CD4-positive, alpha-beta T cell (primary cell): ENCODE measurements at places on chromosomes 5 and 9.

DNA sequence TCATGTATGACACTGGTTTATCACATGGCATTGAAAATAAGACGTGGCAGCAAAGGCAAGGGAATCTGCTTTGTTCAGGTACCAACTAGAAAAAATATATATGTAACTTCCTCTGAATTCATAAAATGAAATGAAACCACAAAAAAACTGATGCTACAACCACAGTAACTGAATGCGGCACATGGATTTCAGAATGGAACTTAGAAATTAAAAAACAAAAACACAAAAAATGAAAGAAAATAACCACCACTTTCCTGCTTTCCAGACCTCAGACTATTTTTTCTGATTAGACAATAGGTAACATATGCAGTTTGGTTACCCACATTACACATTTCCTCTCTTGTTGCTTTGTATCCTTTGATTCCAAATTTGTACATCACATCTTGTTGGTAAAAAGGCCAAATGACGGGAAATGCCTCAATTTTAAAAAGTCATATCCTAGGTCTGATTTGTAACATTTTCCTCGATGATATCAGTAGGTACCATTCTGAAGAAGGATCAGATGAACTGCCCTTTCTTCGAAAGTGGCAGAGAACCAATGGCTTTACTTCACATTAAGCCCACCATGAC is 18.1 kb upstream of the PDCL start:
- DNase-seq: peak; percentile 52

DNA sequence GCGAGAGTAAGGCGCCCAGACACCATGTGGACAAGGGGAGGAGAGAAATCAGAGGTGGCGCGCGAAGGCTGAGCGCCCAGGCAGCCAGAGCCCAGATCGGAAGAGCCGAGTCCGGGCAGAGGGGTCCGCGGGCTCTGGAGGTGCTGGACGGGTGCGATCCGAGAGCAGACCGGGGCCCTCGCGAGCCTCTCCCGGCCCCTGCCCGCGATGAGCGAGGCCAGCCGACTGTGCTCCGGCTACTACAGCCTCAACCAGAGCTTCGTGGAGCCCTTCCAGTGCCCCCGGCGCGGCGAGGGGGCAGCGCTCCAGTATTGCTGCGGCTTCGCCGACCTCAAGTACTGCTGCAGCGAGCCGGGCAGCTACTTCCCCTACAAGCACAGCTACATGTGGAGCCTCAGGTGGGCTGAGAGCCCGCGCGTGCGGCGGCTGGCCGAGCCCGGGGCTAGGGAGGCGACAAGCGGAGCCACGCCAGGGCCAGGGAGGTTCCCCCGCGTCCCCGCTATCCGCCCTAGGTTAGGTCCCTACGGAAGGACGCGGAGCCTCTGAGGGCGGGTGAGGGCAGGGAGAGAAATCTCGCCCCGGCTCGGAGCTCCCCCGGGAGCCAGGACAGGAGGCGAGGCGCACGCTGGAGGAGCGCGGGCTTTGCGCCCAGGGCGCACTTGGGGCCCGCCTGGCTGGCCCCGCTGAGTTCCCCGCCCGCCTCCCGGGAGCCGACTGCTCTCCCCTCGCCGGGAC is at the start of gene SHISAL2B:
Gene SHISAL2B, plus strand, starts transcription at position 87 of the 735 bp plus-strand sequence. Its CDS starts 121 bp downstream, at position 208.
- DNase-seq: no peak

- no peak for DNase-seq
Observed at GRCh38 chr5:9831823-9832222, 201.7 kb upstream of the TAS2R1 start.

GRCh38 chr5:33936004-33936380 is 194 bp upstream of the RXFP3 start:
- no peak for DNase-seq

- no peak for DNase-seq
Observed at GRCh38 chr5:76458486-76458830, 55.4 kb downstream of the IQGAP2 start.

DNA sequence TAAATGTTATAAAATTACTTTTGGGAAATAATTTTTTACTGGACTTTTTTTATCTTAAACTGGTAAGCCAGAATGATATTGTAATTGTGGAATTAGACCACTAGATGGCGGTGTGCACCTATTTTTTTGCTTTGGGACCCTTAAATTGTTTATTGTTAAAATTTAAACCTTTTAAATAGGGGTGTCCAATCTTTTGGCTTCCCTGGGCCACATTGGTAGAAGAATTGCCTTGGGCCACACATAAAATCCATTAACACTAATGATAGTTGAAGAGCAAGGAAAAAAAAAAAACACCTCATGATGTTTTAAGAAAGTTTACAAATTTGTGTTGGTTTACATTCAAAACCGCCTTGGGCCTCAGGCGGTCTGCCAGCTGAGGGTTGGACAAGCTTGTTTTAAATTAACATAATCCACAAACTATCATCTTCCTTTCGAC is 28.4 kb upstream of the GADD45G start:
- DNase-seq: no peak

DNA sequence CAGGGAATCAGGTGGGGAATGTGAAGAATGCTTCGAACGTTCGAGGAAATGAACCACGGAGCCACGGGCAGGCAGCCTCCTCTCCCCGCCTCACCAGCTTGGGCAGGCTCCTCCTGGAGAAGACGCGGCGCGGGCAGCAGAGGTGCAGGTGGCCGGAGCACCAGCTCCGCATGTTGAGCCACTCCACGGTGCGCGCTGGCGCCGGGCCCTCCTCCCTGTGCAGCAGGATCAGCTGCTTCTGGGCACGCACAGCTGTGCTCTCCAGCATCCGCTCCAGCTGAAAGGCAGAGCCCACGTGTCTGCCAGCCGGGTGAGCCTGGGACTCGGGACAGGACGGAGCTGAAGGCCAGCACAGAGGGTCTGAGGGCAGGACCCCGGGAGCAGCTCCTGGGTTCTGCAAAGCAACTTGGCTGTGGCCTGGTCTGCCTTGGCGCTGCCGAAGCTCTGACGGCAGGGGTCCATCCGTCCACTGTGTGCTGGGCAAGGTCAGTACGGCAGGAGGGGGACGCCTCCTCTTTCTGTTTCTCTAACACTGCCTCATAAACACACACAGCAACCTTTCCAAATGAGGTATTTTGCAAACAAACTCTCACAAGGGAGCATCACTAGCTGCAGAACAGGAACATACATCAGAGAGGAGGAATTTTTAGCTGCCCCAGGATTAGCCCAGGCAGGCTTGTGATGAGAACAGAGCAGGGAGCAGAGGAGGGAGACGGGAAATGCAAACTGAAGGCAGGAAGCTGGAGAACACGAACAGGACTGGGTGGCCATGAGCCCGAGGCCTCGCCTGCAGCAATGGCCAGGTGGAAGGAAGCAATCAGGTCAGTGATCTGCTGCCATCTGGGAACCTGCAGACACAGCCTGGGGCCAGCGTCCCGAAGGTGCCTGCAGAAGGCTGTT is 20.1 kb upstream of the NSMF start:
- DNase-seq: no peak

- no peak for DNase-seq
Observed at GRCh38 chr5:4627929-4628328, 512.2 kb upstream of the ADAMTS16 start.

GRCh38 chr9:127055745-127056402 is 66.6 kb downstream of the ANGPTL2 start:
- DNase-seq: no peak

- DNase-seq: no peak
Observed at GRCh38 chr5:64665243-64665642, 25.1 kb upstream of the SHISAL2B start.

DNA sequence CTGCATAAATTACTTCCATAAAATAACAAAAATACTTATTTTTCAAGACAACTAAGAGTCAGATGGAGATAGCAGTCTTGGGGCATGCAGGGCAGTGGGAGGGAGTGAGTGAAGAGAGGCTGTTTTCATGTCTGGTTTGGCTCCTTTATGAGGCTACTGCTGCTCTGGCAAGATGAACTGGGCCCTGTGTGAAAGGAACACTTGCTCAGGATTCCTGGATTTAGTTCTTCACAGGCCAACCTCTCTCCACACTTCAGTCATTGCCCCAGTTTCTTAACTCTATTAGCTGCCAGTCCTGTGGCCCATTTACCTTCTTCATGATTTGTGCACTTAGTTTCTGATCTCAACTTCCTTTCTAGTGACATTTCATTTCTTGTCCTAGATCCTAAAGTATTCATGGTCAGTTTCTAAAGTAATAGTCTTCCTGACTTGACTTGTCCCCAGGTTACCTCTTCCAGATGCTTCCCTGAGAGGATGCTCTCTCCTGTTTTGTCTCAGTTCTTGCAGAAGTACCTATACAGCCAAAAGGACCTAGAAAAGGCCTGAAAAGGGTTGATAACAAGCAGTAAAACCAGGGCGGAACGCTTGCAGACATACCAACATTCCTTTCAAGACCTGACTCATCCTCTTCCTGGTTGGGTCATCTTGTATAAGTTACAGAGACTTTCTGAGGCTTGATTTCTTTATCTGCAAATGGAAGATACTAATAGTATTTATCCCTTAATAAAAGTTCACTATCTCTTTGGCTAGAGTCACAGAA is 77.0 kb upstream of the ZFAND5 start:
- no peak for DNase-seq

DNA sequence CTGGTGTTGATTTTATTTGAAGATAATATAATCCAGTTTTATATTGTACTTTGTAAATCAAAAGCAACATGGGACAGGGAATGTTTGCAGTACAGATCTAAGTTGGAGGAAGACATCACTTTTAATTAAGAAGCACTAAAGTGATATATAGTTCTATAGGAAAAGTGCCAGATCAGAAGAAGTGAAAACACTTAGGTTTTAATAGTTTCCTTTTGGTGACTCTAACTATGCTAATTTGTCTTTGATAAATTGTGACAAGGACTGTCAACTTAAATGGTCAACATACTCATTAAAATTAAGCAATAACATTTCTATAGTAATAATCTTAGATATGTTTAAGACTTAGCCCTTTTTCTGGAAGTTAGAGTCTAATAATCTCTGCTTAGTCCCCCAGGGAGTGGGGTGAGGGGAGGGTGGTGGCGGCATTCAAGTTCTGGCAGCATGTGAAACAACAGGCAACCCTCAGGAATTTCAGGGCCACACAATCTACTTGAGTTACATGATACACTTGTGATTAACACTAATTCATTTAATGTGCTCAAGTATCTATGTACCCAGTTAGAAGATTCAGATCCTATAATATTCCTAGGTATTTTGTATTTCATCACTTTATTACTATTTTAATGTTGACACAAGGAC is 1026.5 kb downstream of the NR2F1-AS1 start:
- no peak for DNase-seq

GRCh38 chr5:81740758-81741157 is 10.1 kb downstream of the SSBP2 start:
- DNase-seq: no peak

- DNase-seq: no peak
Observed at GRCh38 chr5:131482617-131483016, 152.4 kb downstream of the RAPGEF6 start.

DNA sequence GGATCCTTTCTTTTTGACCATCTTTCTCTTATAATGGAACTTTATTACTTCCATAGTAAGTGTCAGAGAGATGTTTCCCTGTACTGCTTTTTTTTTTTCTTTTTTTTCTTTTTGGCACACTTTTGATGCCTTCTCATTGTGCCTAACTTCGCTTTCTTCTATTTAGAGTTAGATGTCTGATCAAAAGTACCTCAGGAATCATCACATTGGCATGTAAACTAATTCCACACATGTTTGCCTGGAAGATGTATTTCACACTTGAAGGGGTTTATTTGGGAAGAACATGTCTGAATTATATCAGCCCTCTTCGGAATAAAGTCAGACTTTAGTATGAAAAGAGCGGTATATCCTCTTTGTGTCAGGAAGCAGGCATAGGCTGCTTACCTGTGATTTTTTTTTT is 35.1 kb downstream of the SMARCA2 start:
- DNase-seq: no peak

DNA sequence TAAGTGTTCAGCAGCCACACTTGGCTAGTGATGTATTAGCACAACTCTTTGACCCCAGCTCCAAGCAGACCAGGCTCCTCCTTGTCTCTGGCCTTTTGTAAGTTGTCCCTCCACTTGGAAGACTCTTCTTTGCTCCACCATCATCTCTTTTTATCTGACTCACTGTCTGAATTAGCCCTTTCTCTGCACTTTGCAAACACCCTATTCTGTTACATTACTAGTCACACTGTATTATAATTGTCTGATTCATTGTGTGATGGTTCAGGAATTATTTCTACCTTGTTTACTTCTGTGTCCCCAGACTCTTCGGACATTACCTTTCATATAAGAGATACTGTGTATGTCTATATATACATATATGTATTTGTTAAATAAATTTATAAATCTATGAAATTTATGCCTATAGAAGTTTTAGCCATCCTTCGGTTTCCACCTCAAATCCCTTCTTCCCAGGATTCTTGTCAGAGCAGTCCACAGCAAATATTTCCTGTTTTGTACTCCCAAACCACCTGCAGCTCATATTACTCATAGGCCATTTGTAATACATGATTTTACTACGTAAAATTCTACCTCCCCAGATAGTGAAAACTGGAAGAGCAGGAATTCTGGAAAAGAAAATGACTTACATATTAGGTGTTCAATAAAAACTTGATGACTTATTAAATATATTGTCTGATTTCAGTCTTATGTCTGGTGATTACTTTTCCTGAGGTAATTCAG is 69.0 kb downstream of the MTAP start:
- DNase-seq: no peak

DNA sequence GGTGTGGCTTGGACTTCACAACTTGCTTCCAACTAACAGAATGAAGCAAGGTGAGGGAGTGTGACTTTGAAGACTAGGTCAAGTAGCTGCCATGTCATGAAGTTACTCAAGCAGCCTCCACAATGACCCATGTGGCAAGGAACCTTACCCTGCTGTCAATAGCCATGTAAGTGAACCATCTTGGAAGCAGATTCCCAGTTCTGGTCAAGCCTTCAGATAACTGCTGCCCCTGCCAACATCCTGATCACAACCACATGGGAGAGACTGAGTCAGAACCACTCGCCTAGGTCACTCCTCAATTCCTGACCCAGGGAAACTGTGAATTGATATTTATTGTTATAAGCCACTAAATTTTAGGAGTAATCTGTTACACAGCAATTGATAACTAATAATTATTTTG is 10.9 kb downstream of the ZCCHC10 start:
- no peak for DNase-seq

DNA sequence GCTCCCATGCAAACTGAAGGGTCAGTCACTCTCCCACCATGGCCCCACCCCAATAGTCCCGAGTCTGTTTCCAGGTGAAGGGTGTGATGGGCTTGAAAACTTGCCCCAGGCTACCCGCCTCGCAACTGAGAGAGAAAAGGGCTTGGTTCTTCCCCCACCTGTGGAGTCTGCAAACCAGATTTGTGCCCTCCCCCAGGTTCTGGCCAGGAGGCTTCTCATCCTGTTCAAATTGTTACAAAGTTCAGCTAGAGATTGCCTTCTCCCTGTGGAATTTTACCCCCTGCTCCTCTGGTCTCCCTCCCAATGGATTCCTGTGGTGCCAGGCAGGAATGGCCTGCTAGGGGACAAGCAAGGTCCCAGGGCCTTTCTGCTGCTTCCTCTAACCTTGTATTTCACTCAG is 93.1 kb upstream of the ACO1 start:
- no peak for DNase-seq

DNA sequence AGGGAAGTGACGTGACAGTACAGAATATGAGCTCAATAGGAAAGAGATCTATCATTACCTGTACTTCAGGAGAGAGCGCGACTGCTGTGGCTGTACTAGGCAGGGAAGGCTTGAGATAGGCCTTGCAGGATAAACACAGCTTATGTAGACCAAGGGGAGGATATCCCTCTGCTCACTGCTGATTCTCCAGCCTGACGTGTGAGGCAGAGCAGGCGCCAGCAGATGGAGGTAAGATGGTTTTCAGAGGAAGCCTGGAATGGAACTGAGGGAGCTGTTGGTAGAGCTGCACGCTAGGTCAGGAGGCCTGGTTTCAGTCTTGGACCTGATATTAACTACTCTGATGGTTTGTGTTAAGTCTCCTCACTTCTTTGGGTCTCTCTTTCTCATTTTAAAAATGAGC is 291.4 kb downstream of the YTHDC2 start:
- DNase-seq: no peak

GRCh38 chr5:168334280-168334679 is 42.8 kb downstream of the WWC1 start:
- DNase-seq: no peak
